ENCODE measurements at places on chromosomes 12 and 14. TPM values are rescaled to one million over a fixed set of nuclear protein-coding genes. Genes with fewer than 3 reads are reported as not detected.

- no peak for DNase-seq
Measured at GRCh38 chr12:1518591-1519516, 75.5 kb downstream of the FBXL14 start.

GRCh38 chr14:54556535-54556934 lies 10.4 kb upstream of the SAMD4A start:
- no peak for DNase-seq

ITGA5 gene
- 19.4 TPM for total RNA-seq

GRCh38 chr12:10456856-10457255 lies 3.7 kb upstream of the KLRC1 start:
- no peak for DNase-seq

GRCh38 chr14:74804219-74804825 lies 41.2 kb downstream of the YLPM1 start:
- no peak for DNase-seq

- DNase-seq: no peak
Measured at GRCh38 chr12:101928556-101928955, 51.2 kb downstream of the DRAM1 start.

DNA sequence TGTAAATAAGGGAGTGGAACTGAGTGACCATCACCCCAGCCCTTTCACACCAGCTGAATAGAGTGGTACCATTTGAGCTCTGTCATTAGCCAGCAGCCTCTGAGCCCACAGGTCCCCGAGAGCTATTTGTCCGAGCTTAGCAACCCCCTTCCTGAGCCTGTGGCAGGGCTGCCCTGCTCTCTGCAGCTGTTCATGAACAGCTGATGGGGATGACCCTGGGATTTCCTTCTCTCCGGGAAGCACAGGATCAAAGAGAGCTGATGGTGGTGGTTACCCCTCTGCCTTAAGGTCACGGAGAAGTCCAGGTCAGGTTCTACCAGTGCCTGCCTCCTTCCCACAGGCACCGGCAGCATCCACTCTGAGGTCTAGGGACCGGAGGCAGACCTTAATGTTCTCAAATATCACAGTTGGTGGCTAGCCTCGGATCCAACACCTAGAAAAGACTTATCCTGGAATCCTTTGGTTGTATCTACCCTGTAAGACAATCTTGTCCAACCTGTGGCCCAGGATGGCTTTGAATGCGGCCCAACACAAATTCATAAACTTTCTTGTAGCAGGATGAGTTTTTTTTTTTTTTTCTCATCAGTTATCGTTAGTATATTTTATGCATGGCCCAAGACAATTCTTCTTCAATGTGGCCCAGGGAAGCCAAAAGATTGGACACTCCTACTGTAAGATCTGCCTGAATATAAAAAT lies 81.1 kb downstream of the ESRRB start:
- DNase-seq: no peak

DNA sequence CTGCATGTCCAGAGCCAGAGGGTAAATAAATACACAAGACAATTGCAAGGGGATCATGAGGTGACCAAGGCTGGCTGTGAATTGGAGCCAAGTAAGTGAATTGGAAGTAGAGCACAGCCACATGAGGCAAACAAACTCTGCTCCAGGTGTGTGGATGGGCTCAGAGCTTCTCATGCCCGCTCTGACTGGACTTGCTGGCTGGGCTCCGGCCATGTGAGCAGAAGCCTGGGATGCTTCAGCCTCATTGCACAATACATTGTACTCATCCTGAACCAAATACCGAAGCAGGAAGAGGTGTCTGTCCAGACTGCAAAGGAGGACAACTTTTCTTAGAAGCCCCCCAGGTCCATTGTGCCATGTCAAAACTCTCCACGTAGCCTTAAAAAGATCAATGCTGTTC lies 193.0 kb downstream of the TTC8 start:
- no peak for DNase-seq

DNA sequence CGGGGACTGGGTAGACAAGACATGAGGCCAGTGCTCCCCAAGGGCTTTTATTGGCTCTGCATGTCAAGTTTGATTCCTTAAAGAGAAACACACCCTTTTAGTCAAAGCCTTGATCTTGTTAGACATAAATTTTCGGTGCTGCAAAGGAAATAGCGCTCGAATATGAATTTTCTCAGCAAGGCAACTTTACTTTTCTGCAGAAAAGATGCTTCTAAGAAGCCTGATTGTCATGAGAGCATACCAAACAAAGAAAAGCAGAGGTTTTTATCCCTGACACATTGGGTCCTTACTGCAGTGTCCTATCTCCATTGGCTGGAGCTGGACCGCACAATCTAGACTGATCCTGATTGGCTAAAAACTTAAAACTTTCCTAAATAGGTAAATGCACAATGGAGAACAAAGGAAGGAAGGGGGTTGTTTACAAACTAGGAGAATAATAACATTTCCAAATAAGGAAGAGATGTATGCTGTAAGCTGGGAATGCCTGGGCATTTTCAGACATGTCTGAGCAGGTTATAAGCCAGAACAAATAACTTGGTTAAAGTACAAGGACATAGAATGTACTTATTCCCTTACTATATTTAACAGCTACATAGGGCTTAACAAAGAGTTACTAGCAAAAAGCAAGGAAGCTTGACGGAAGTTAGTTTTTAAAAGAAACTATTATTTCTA lies 17.2 kb downstream of the TXNRD1 start:
- no peak for DNase-seq

KRT86 gene
- 0.15 TPM for total RNA-seq

GRCh38 chr12:12439636-12440035 lies 82.8 kb downstream of the BORCS5 start:
- no peak for DNase-seq

- DNase-seq: no peak
Measured at GRCh38 chr12:57461276-57461916, 1.8 kb downstream of the GLI1 start.

KRT78 gene
- total RNA-seq: not detected

DNA sequence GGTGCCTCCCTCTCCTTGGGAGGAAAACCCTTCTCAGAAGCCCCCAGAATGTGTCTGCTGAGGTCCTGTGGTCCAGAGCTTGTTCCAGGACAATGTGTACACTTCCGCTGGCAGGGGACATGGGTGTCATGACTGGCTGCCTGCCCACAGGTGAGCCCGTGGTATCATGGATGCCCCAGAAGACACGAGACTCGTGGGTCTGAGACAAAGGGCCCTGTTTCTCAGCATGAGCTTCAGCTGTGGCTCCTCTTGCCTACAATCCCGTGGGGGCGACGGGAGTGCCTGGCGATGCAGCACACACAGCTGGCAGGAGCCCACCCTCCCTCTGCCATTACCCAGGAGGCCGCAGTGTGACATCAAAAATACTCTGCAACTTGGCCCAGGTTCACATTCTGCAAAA lies 7.0 kb downstream of the TMEM121 start:
- no peak for DNase-seq

GRCh38 chr12:123941000-123941399 lies 31.6 kb downstream of the CCDC92 start:
- no peak for DNase-seq

DNA sequence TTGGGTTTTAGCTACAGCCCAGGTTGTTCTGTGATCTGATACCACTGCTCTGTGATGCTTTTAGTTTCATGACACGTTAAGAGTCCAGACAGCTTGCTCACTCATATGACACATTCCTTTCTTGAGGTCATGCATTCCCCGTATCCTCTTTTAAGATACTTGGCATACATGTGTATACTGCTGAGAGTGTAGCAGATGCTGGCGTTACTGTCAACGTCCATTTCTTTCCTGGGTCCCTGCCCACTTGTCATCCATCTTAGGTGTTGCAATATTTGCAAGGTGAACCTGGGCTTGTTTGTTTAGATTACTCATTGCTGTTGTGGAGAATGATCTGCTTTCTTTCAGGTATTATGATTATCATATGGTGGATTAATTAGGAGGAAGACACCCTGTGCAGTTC lies 9.1 kb upstream of the EMP1 start:
- DNase-seq: no peak

DNA sequence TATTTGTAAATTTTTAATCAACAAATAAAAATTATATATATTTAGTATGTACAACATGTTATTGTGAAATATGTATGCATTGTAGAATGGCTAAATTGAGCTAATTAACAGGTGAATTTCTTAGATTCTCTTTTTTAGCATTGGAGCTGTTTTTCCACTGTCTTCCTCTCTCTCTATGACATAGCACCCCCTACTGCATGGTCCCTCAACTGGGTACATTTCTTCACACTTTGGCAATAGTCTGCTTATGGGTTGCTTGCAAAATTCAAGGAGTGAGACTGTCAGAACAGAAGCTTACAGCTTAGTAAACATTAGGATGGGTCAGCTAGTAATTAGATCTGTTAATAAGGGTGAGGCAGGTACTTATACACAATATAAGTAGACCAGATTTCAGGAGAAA lies 658.5 kb upstream of the MGAT4C start:
- no peak for DNase-seq

DNA sequence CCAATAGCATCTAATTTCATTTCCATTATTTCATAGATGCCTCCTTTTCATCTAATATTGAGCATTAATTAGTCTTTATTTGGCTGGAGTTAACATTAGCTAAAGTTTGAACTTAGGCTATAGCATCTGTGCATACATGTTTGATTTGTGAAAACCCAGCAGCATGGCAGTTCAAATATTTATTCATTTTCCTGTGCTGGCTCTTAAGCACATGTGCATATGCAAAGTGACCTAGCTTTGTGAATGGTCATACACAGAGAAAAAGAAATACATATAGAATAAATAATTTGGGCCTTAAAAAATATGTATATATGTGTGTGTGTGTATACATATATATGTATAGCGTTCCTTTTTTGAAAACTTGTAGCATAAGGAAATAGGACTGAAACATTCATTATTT lies 117.8 kb downstream of the HMGA2 start:
- no peak for DNase-seq

CBLN3 gene
- total RNA-seq: 0.54 TPM

GRCh38 chr12:104482113-104482512 lies 25.4 kb downstream of the CHST11 start:
- no peak for DNase-seq

- no peak for DNase-seq
Measured at GRCh38 chr12:62737615-62738014, 197.3 kb downstream of the PPM1H start.

BBS10 gene
- total RNA-seq: 9.2 TPM

MANSC4 gene
- not detected for total RNA-seq

STAC3 gene
- total RNA-seq: 1.3 TPM

CARMIL3 gene
- total RNA-seq: 9.0 TPM

GRCh38 chr12:43285159-43285598 lies 266.8 kb downstream of the ADAMTS20 start:
- DNase-seq: no peak

GRCh38 chr12:42240131-42240750 lies 2.2 kb upstream of the YAF2 start:
- DNase-seq: no peak

DNA sequence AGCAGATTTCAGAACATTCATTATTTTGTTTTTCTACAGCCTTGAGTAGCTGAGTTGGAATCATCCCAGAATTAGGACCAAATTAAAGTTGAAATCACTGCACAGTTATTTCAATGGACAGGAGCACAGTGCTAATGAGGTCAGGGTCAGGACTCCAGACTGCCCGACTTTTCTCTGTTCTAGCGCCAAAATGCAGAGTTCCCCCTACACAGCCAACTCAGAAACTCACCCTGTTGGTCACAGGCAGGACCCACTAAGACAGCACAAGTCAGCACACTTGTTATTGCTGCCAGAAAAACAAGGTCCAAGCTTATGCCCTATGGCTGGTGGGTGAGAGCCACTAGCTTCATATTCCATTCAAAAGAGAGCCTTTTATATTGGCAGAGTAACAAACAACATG lies 198.1 kb upstream of the KRR1 start:
- no peak for DNase-seq

DNA sequence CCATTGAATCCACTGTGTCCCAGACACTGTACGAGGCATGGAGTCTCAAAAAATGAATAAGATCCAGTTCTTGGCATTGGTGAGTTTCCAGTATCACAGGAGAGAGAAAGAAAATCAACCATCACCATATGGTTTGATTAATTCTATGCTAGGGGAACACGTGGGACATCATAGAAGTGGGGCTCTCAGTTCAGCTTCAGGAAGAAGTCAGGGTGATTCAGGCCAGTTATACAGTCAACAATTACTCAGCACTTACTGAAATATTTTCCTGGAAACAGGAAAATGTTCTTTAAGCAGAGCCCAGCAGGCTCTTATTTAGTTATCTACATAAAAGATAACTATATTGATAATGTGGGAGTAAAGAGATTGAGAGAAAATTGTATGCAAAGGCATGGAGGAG lies 407.2 kb downstream of the NOVA1 start:
- DNase-seq: no peak

DNA sequence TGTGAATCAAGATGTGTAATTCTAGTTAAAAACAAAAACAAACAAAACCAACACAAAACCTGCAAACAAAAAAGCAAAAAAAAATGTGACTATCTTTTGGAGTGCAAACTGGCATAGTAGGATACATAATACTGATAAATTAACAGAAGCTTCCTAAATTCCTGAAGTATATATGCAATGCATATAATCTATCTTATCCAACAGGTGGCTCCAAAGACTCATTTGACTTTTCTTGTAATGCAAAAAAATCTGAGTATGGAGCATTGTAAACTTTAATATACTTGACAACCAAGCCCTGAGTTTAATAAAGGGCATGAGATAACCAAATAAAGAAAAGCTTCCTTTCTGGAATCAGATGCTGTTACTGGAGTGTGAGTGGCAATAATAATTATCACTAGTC lies 1003.6 kb downstream of the FSCB start:
- no peak for DNase-seq

GRCh38 chr12:130414381-130414780 lies 76.7 kb downstream of the PIWIL1 start:
- no peak for DNase-seq

DNA sequence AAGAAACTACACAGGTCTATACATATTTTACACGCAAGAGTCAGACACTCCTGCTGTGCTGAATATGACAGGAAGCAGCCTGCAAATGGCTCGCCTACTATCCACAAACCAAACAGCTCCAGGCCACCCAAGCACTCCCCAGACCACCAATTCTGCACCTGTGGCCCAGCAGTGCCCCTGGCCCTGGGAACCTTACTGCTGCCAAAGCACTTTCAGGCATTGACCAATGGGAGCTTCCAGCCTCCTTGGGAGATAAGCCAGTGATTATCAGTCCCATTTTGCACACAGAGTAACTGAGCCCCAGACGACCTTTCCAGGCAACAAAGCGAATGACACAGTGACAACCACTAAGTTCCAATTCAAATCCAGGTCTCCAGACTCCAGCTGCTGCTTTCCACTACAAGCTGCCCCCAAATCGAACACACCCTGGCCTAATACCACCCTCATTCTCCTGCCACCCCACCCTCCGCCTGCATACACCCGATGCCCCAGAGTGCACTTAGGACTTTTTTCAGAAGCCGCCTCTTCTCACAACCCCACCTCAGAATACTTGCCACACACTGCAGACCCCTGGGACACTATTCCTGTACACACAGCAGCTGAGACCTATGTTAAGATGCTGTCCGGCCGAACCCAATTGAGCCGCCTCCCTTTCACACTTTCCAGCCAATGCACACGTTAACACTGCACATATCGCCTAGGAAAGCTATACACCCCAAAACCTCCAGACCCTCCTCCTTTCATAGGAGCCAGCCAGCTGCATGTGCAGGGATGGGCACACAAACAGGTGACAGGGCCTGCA lies 126.1 kb upstream of the PRMT8 start:
- DNase-seq: no peak

- DNase-seq: no peak
Measured at GRCh38 chr12:124242529-124243065, 52.3 kb upstream of the RFLNA start.

KRT71 gene
- total RNA-seq: not detected

GRCh38 chr14:20413744-20414082 lies 412 bp upstream of the TEP1 start:
- no peak for DNase-seq

SLC6A15 gene
- 38.1 TPM for total RNA-seq

- no peak for DNase-seq
Measured at GRCh38 chr12:26867080-26867479, 34.1 kb upstream of the ITPR2 start.

DYRK2 gene
- total RNA-seq: 34.9 TPM

All from H1 (cell line).